ENCODE measurements at places on chromosomes 1 and 21.

DNA sequence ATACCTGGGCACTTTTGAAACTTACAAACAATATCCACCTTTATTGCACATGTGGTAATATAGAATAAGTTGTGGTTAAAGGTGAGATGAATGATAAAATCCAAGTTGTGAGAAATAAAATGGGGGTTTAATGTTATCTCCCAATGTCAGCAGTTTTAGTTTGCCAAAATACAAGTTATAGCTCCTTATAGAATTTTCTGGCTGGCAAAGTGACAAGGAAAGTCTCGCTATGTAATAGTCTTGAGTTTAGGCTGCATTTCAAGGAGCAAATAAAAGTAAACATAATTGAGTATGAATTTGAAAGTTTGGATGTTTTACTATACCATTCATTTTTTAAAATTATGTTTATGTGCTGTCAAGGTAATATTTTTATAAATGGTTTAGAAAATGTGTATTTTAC is 15.0 kb upstream of the NEXN start:
- H3K4me1 ChIP-seq, result no peaks in the 10 kb centered on the region
- peaks cover 3% of the 10 kb centered on the region for H3K36me3 ChIP-seq
- no peak overlapping the region for H3K27ac ChIP-seq
- no peaks in the 10 kb centered on the region for H3K27me3 ChIP-seq
- H3K4me3 ChIP-seq, result no peak overlapping the region

GRCh38 chr1:89757532-89757931 is 63.3 kb upstream of the LRRC8D start:
- H3K4me1 ChIP-seq, result peaks cover 11% of the 10 kb centered on the region
- no peak overlapping the region for H3K4me3 ChIP-seq
- no peaks in the 10 kb centered on the region for H3K36me3 ChIP-seq
- H3K27me3 ChIP-seq, result peaks cover 68% of the 10 kb centered on the region
- H3K27ac ChIP-seq, result no peak overlapping the region

DNA sequence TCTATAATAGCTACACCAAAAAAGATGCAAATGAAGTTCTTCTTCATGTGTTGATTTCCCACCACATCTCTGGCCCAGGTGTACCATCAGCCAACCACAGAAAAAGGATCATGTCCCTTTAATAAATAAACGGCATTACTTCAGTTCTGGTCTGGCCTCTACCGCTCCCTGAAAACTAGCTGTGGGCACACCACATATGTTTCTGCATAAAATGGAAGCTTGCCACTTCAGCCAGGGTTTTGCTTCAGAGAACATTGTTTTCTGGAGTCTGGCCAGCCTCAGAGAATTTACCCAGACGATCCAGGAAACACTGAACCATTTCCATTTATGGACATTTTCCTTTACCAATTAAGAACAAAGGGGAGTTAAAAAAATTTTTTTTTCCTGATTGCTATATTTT is 5.8 kb upstream of the LAMC2 start:
- peaks cover 68% of the 10 kb centered on the region for H3K4me1 ChIP-seq
- H3K36me3 ChIP-seq, result peaks cover 40% of the 10 kb centered on the region
- no peaks in the 10 kb centered on the region for H3K27me3 ChIP-seq
- peak overlapping the region; percentile 93 for H3K27ac ChIP-seq

- H3K4me1 ChIP-seq, result peaks cover 38% of the 10 kb centered on the region
- H3K36me3 ChIP-seq, result peaks cover 36% of the 10 kb centered on the region
- peak; percentile 38 for DNase-seq
- no peaks in the 10 kb centered on the region for H3K27me3 ChIP-seq
Observed at GRCh38 chr1:6785728-6786505, 663 bp downstream of the CAMTA1 start.

DNA sequence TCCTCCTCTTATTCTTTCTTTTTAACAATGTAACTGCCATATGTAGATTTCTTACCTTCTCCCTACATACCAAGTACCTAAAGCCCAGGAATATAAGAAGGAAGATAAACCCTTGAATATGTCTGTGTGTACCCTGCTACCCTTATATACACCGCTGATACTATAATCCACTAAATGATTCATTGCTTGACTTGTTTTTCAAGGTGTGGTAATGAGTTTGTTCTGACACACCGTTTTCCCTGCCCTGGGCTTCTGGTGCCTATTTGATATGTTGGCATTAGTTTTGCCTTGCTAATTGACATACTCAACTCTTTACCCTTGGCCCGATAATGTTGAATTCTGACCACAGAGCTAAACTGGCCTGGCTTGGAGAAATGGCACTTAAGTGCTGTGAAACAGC is 64.3 kb downstream of the IL23R start:
- H3K4me3 ChIP-seq, result no peak overlapping the region
- H3K36me3 ChIP-seq, result no peaks in the 10 kb centered on the region
- no peak overlapping the region for H3K27ac ChIP-seq
- H3K4me1 ChIP-seq, result peaks cover 8% of the 10 kb centered on the region
- no peak for DNase-seq

DNA sequence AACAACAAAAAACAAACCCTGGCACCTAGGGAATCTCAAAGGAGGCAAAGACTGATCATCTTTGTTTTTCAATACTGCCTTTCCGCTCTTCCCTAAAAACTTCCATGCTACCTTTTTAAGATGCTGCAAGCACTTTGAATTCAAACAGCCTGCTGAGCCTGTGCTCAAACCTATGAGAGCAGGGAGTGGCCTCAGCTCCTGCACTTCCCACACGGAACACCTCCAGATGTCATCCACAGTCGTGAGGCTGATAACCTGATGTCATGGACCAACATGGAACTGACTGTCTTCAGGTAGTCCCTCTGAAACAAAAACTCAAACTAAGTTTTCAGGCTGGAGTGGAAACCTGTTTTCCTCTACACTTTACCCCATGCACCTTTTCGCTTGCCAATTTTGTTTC is 46.8 kb downstream of the DESI2 start:
- H3K36me3 ChIP-seq, result peaks cover 4% of the 10 kb centered on the region
- no peaks in the 10 kb centered on the region for H3K27me3 ChIP-seq
- no peak overlapping the region for H3K27ac ChIP-seq
- DNase-seq, result no peak
- H3K4me3 ChIP-seq, result no peak overlapping the region
- no peaks in the 10 kb centered on the region for H3K4me1 ChIP-seq

DNA sequence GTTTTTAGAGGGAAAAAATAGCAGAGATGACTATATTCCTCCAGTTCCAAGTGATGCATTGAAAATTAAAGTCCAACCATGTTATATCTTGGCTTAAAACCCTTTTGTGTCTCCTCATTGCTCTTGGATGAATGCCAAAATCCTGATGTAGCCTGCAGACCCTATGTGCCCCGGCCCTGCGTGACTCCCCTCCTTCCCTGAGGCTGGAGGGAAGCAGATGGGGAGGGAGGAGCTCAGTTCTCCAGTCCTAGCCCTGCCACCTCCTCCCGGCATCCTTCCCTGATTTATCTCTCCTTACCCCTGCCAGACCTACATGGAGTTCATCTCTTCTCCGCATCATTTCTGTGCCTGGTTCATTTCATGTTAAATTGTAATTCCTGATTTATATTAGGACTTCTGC is 397.4 kb downstream of the PTPRU start:
- no peak for DNase-seq
- peaks cover 37% of the 10 kb centered on the region for H3K27me3 ChIP-seq
- H3K36me3 ChIP-seq, result no peaks in the 10 kb centered on the region

DNA sequence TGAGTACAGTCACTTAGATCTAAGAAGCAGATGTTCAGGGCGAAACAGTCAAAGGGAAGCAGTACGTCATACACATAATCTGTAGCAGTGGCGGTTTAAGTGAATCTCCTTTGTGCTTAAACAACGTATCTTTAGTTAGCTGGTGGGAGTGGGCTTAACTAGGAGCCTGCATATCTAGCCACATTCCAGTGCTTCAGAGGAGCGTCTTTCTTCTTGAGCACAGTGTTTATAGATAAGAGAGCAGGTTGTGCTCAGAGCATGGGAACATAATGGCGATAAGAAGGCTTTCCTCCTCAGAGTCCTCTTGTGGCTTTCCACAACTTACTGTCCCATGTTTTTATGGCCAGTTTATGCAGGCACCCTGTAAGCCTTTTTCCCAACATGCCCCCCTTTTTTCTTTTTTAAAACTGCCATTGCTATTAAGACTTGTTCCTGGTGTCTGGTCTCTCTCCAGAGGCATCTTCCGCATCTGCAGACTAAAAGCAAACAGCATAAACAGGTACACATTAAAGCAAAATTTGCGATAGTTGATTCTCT is 3.2 kb downstream of the DAP3 start:
- H3K27ac ChIP-seq, result no peak overlapping the region
- no peak overlapping the region for H3K4me3 ChIP-seq
- H3K27me3 ChIP-seq, result no peaks in the 10 kb centered on the region
- no peak for DNase-seq

DNA sequence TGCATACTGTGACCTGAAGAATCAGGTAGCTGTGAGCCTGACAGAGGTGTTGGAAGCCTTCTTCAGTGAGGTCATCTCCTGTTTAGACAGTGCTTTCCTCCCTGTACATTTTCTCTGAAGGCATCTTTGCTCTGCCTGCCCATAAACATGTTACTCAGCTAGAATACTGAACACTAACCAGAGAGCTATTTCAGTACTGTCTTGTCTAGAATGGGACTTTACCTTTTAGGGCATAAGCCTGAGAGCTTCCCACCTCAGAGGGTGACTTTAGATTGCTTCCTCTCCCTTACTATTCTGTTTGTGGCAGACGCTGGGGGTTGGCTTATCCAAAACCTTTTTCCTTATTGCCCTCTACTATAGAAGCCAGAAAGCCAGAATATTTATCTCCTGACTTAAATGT is 23.3 kb upstream of the ZNF326 start:
- H3K27me3 ChIP-seq, result peaks cover 5% of the 10 kb centered on the region
- no peaks in the 10 kb centered on the region for H3K36me3 ChIP-seq
- no peak overlapping the region for H3K27ac ChIP-seq
- no peak overlapping the region for H3K4me3 ChIP-seq

DNA sequence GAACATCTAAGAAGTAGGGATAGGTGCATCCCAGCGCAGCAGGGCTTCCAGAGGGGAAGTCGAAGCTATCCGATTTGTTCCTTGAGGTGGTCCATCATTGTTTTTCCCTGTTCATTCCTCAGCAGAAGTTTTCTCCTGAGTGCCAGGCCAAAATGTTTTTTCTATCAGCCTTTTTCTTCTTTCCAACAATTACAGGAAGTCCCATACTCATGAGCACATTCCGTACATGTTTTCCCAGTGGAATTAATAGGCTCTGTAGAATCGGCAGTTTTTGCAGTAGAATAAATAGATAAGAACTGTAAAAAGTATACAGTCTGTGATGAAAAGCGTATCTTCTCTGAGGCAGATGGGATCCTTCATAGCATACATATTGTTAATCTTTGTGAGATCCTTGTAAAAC is 24.8 kb downstream of the CD101 start:
- H3K36me3 ChIP-seq, result no peaks in the 10 kb centered on the region
- DNase-seq, result no peak
- no peak overlapping the region for H3K27ac ChIP-seq
- H3K4me3 ChIP-seq, result no peak overlapping the region

GRCh38 chr1:157202331-157202730 is 64.1 kb upstream of the ETV3 start:
- H3K4me1 ChIP-seq, result peaks cover 12% of the 10 kb centered on the region
- DNase-seq, result no peak
- H3K27ac ChIP-seq, result no peak overlapping the region
- peaks cover 15% of the 10 kb centered on the region for H3K27me3 ChIP-seq
- no peaks in the 10 kb centered on the region for H3K36me3 ChIP-seq

DNA sequence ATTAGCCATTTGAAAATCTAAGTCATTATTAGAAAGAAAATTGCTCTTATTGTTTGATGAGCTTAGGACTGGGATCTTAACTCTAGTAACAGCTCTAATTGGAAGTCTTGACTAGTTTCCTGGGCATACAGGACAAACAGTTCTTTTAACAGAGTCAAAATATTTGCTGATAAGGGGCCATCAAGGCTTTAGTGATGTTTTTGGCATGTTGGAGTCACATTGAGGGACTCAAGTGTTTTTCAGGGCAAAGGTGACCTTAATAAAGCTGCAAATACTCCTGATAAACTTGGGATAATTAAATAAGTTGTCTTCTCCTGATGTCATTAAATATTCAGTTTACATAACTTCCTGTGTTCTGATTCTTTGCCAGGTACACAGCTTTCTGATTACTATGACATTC is 6.5 kb upstream of the KRTAP19-7 start:
- H3K27me3 ChIP-seq, result no peaks in the 10 kb centered on the region
- no peaks in the 10 kb centered on the region for H3K36me3 ChIP-seq
- no peak overlapping the region for H3K27ac ChIP-seq
- H3K4me3 ChIP-seq, result no peak overlapping the region
- H3K4me1 ChIP-seq, result no peaks in the 10 kb centered on the region
- no peak for DNase-seq

GRCh38 chr1:226108935-226109828 is 46.7 kb downstream of the H3-3A start:
- peaks cover 44% of the 10 kb centered on the region for H3K4me1 ChIP-seq
- no peak for DNase-seq
- H3K27me3 ChIP-seq, result no peaks in the 10 kb centered on the region

DNA sequence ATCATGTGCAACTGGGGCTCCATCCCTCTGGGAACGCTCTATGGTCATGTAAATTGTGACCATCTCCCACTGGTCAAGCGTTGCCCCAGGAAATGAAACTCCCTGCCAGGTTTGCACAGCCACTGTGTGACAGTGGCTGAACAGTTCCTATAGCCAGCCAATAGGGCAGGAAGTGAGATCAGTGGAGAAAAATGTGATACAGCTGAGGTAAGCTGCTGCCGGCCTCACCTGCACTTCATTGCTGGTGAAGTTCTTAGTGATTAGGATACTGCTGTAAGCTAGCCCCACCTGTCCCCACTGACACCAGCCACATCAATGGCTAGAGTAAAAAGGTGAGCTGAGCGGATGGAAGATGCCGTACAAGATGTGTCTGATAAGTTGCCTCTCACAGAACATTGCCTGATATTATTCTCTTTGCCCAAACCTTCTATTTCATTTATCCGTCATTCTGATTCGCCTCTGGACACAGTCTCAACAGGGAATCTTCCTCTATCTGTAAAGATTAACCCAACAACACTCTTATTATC is 38.4 kb upstream of the CDC42BPA start:
- H3K27ac ChIP-seq, result peak overlapping the region; percentile 81
- H3K27me3 ChIP-seq, result no peaks in the 10 kb centered on the region
- H3K4me3 ChIP-seq, result no peak overlapping the region
- DNase-seq, result peak; percentile 68
- H3K36me3 ChIP-seq, result peaks cover 5% of the 10 kb centered on the region

DNA sequence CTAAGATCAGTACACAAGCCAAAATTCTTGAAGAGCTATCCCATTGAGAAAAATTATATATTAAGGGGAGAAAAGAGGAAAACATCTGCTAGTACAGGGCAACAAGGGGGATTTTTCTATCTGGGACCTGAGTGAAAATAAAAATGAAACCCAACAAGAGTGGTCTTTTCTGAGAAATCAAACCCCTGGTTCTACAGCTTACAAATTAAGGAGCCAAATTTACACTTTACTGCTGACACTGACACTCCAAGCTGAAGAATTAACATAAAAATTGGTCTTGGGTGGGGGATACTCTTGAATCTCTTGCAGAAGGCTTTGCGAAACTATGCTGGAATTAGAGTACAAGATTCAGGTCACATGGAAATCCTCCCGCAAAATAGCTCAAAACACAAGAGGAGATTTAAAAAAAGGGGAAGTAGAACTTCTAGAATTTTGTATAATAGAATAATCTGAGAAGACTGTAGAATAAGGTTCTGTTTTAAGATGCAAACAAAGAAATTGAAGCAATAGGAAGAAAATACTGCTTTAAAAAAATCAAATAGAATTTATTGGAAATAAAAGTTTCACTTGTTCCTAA is 32.1 kb upstream of the HSPA13 start:
- H3K27me3 ChIP-seq, result no peaks in the 10 kb centered on the region
- no peaks in the 10 kb centered on the region for H3K36me3 ChIP-seq
- no peak overlapping the region for H3K4me3 ChIP-seq
- DNase-seq, result no peak
- H3K27ac ChIP-seq, result no peak overlapping the region

- no peak overlapping the region for H3K27ac ChIP-seq
- H3K4me1 ChIP-seq, result peaks cover 24% of the 10 kb centered on the region
- DNase-seq, result peak; percentile 58
- peaks cover 7% of the 10 kb centered on the region for H3K36me3 ChIP-seq
Observed at GRCh38 chr1:160777486-160778089, 18.4 kb upstream of the LY9 start.

Data from Calu3 (cell line).